ENCODE measurements at places on chromosomes 2 and 18. TPM values are rescaled to one million over a fixed set of nuclear protein-coding genes. Genes with fewer than 3 reads are reported as not detected.

Gene ACMSD
- not detected for total RNA-seq

Gene DLGAP1
- 1.8 TPM for total RNA-seq

Gene DARS1
- 118 TPM for total RNA-seq

Gene RFX8
- not detected for total RNA-seq

Gene MROH2A
- total RNA-seq, result not detected

Gene LYPD6B
- 0.38 TPM for total RNA-seq

Gene STAT4
- total RNA-seq, result 10.4 TPM

Gene FOXD4L1
- total RNA-seq, result 0.25 TPM

Gene PTH2R
- not detected for total RNA-seq

Gene SLC9A4
- total RNA-seq, result not detected

Gene IL36G
- not detected for total RNA-seq
